WTC11 (cell line): ENCODE measurements at places on chromosomes 2 and 18. TPM values are rescaled to one million over a fixed set of nuclear protein-coding genes. Genes with fewer than 3 reads are reported as not detected.
A peak's percentile ranks its signal among the peaks of the same experiment; 100 is the strongest.

DNA sequence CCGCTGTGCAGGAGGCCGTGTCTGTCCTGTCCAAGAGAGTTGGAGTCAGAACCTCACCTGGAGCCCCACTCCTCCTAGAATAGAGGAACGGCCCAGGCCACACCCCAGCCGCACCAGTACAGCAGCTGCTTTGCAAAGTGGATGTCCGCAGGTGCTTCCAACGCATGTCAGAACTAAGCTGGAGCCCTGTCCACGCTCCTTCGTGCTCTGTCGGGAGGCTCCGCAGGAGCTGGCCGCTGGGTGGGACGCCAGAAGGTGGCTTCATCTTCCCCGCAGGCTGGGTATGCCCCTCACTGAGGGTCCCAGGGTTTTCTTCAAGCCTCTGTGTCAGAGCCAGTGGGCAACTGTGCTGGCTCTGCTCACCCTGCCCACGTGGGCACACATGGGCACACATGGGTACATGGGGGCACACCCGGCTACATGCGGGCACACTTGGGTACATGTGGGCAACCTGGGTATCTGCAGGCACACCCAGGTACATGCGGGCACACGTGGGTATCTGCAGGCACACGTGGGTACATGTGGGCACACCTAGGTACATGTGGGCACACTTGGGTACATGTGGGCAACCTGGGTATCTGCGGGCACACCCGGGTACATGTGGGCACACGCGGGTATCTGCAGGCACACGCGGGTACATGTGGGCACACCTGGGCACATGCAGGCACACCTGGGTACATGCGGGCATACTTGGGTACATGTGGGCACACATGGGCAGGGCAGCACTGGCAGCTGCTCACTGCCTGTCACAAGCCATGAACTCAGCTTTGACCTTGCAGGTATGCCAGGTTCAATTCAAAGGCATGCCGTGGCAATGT is 67.1 kb upstream of the CTDP1 start:
- no peak overlapping the region for H3K4me3 ChIP-seq
- H3K36me3 ChIP-seq: no peaks in the 10 kb centered on the region
- peaks cover 10% of the 10 kb centered on the region for H3K4me1 ChIP-seq
- H3K27ac ChIP-seq: no peak overlapping the region

- DNase-seq: no peak
- no peaks in the 10 kb centered on the region for H3K4me1 ChIP-seq
- peaks cover 3% of the 10 kb centered on the region; the same call in 1 of the 2 replicates for H3K27me3 ChIP-seq
Observed at GRCh38 chr2:125479143-125479636, 1176.8 kb upstream of the GYPC start.

GRCh38 chr2:3682811-3683210 is 20.6 kb upstream of the DCDC2C start:
- H3K4me1 ChIP-seq: no peaks in the 10 kb centered on the region
- H3K36me3 ChIP-seq: peaks cover 28% of the 10 kb centered on the region
- no peak overlapping the region for H3K4me3 ChIP-seq

DNA sequence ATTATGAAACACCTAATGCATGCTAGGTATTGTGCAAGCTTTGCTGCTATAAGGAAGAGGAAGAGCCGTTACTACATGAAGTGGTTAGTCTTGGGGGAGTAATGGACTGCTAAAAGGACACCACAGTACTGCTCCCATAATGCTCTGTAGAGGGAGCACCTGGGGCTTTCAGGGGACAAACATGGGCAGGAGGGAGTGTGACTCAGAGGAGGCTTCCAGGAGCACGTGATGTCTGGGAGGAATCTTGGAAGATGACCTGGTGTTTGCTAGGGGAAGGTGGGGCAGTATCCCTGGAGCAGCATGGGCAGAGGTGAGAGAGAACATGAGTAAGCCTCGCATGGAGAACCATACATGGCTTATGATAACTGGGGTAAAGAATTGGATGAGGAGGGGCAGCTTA is 18.8 kb downstream of the MAPK4 start:
- H3K27me3 ChIP-seq: peaks cover 28% of the 10 kb centered on the region
- peaks cover 35% of the 10 kb centered on the region for H3K4me1 ChIP-seq
- no peak overlapping the region for H3K27ac ChIP-seq

GRCh38 chr18:46449033-46449432 is 208.0 kb downstream of the LOXHD1 start:
- H3K4me3 ChIP-seq: no peak overlapping the region
- H3K4me1 ChIP-seq: peaks cover 33% of the 10 kb centered on the region
- no peak for DNase-seq
- H3K27me3 ChIP-seq: peaks cover 13% of the 10 kb centered on the region
- peaks cover 30% of the 10 kb centered on the region for H3K36me3 ChIP-seq

DNA sequence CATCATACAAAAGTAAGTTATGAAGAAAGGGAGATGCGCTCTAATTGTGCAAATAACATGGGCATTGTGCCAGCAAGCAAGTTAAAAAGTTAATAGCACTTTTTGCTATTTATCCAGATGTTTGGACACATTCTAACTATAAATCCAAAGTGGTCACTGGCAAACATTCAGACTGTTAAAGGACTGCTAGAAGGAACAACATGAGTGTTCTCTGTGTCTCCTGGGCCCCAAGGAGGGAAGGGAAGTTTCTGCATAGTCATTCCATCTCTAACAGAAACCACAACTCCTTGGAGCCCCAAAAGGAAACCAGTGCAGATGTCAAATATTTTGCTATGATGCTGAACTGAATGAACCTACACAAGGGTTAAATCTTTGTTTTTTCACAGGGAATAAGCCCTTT is 213.3 kb upstream of the HNRNPA3 start:
- DNase-seq: no peak
- H3K27me3 ChIP-seq: no peaks in the 10 kb centered on the region
- H3K4me1 ChIP-seq: peaks cover 12% of the 10 kb centered on the region
- H3K4me3 ChIP-seq: no peak overlapping the region
- no peaks in the 10 kb centered on the region for H3K36me3 ChIP-seq
- H3K27ac ChIP-seq: no peak overlapping the region

DNA sequence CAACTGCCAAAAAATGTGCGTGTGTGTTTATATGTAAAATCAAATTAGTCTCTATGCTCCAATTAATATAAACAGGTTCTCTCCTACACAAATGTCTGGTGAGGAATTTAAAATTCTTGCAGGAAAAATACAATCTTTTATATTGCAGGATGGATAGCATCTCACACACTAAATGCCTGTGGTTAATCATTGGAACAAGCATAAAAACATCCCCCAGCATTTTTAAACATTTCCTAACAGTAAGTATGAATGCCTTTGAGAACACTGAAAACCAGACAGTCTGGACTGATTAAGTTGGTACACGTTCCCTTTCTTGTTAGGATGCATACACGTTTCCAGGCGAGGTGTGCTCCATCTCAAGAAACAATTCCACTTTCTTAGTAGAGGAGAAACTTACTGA is 29.9 kb upstream of the PDE1A start:
- no peaks in the 10 kb centered on the region for H3K27me3 ChIP-seq
- no peak overlapping the region for H3K27ac ChIP-seq
- H3K4me3 ChIP-seq: no peak overlapping the region
- H3K4me1 ChIP-seq: 0 out of 2 replicates have a peak, but pooled peaks cover 3% of the 10 kb centered on the region

DNA sequence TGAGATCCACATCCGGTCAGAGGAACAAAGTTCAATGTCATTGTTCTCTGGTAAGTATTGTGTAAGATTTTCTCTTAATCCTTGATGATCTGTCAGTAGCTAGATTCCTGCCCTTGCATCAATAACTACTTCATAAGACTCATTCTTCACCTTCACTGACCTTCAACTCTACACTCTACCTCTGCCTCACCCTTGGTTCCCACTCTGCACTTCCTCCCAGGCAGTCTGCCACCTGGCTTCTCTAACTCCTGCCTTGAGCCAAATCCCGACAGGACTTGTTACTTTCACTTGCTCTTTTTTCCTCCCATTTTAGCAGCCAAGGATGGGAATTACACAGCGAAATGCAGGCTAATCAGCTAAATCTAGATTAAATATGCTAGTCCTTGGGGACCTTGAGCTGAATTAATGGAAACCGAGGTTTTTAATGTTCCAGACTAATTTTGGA is 190.7 kb downstream of the DLGAP1 start:
- no peak for DNase-seq
- H3K4me1 ChIP-seq: peaks cover 15% of the 10 kb centered on the region
- H3K36me3 ChIP-seq: no peaks in the 10 kb centered on the region
- H3K4me3 ChIP-seq: no peak overlapping the region
- peak overlapping the region; percentile 11 for H3K27ac ChIP-seq
- H3K27me3 ChIP-seq: no peaks in the 10 kb centered on the region

DNA sequence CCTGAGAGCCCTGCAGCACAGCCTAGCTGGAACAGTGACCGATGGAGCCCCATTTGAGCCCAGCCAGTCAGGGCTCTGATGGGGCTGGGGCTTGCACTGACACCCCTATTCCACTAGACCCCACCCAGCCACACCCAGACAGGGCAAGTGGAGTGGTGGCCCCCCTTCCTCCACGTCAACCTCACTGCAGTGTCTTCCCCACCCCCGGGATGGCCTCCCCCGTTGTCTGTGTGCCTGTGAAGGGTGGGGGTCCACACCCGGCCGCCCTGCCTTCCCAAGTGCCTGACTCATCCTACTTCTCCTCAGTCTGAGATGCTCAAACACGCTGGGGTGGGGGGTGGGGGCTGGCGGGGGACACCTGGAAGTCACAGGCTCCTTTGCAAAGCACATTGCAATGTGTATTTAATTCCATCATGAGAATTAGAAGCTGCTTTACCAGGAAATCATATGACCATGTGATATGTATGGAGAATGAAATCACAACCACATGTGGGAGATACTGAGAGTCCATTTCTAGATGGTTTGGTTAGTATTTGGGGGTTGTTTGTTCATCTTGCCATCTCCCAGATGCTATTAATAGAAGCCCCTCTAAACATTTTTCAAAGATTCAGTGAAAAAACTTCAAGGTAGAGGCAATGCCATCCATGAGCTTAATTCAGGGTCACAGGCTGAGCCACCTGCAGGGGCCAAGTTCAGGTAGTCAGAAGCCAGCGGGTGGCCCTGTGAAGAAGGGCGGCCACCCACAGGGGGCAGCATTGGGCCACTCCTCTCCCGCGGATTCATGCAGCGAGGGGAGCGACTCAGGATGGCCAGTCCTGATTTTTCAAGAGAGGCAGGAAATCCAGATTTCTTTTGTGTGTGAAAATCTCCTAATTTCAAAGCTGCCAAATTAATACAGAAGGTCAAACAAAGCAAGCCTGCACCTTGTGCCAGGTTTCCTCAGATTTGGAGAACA is 22.7 kb upstream of the GMPPA start:
- peak overlapping the region; percentile 68 for H3K4me3 ChIP-seq
- H3K27ac ChIP-seq: peak overlapping the region; percentile 81; the same call in 1 of the 2 replicates
- DNase-seq: peak; percentile 86
- H3K4me1 ChIP-seq: peaks cover 24% of the 10 kb centered on the region
- H3K27me3 ChIP-seq: no peaks in the 10 kb centered on the region; the same call in 1 of the 2 replicates
- H3K36me3 ChIP-seq: no peaks in the 10 kb centered on the region

Gene PFN4
- 0.48 TPM in 1 of 3 replicates, not detected in the others for total RNA-seq

Gene NFATC1
- total RNA-seq: 17.6 to 20.2 TPM (median 17.6 TPM) in 3 replicates

Gene AP1S3
- 12.2 to 17.4 TPM (median 15.8 TPM) in 3 replicates for total RNA-seq

Gene SAP130
- 41.3 to 47.9 TPM (median 45.6 TPM) in 3 replicates for total RNA-seq

Gene SPATA3
- total RNA-seq: not detected in 3 replicates

Gene CCBE1
- 8.0 to 9.7 TPM (median 9.7 TPM) in 3 replicates for total RNA-seq

Gene DNER
- 2.5 to 3.7 TPM (median 2.9 TPM) in 3 replicates for total RNA-seq

Gene ACVR1
- total RNA-seq: 16.8 to 20.2 TPM (median 19.2 TPM) in 3 replicates

Gene OTX1
- 0.90 to 1.6 TPM (median 1.2 TPM) in 3 replicates for total RNA-seq

Gene CXCR4
- 1.3 to 2.1 TPM (median 1.9 TPM) in 3 replicates for total RNA-seq

Gene AKAIN1
- not detected in 3 replicates for total RNA-seq
